NCI-H345 (cell line): ENCODE measurements at places on chromosomes 12 and 14.
A peak's percentile ranks its signal among the peaks of the same experiment; 100 is the strongest.

GRCh38 chr12:132492522-132492921, 2.6 kb downstream of the FBRSL1 start:
- no peak for DNase-seq

DNA sequence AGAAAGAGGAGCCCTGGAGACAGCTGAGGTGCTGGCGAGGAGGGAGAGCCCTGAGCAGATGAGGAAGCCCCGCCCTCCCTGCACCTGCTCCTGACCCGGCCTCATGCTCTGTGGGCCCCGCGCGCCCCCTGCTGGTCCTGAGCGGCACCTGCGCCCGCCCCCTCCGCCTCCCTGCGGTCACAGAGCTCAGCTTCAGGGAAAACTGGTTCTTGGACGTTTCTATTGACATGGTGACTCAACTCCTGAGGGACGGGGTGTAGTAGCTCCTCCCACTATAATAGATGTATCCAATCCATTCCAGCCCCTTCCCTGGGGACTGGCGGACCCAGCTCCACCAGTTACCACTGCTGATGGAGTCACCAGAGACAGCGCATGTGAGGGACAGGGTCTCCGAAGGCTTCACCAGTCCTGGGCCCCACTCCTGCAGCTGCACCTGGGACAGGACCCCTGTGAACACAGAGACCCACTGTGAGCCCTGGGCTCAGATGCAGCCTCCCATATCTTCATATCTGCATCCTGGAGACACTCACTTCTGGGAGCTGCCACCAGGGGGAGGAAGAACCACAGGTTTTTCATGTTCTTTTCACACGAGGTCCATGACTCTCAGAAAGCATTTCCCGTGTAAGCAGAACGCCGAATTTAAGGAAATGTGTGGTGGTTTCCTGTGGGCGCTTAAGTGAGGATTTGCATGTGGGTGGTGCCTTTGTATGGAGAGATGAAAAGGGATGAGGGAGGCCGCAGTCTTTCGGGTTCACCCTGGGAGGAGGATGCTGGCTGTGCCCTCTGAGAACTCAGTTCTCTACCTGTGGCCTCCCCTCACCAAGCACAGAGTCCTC, 1346.4 kb downstream of the TMEM121 start:
- DNase-seq = peak; percentile 94

DNA sequence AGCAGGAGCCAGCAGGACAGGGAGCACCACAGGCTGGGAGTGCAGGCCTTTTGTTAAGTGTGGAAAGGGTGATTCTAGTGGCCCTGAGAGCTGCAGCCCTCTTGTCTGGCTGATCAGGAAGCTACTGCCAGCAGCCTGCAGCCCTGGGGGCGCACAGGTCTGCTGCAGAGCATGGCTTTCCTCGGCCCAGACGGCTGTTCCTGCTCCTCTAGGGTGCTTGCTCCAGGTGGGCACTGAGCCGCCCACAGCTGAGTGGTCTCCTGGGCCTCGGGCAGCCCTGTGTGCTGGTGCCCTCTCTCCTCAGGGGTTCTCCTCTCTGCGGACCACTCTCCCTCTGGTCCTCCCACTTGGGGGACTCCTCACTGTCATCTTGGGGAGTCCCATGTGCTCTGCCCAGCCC, 18.9 kb downstream of the CCDC88C start:
- DNase-seq = peak; percentile 40

GRCh38 chr12:89907659-89908058, 199.0 kb upstream of the ATP2B1 start:
- no peak for DNase-seq

GRCh38 chr14:71130491-71131179, 223.4 kb downstream of the PCNX1 start:
- DNase-seq = no peak

DNA sequence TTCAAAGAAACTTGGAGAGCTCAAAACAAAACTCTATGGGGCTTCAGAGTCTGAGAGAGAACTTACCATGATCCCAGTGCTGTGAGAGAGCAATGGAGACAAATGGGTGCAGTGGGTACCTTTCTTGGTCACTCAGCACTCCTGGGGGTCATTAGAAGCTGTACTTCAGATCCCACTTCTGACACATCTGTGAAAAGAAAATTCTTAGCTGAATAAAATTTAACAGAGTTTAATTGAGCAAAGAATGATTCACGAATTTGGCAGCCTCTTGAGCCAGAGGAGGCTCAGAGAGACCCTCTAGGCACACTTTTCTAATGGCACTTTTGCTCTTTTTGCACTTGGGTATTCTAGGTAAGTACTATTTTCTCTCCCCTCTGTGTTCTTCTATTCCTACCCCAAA, 96.8 kb upstream of the SYT10 start:
- no peak for DNase-seq
